ENCODE measurements at places on chromosomes 11 and 22.
A peak's percentile ranks its signal among the peaks of the same experiment; 100 is the strongest.

GRCh38 chr22:26068571-26068970, 100.7 kb upstream of the SEZ6L start:
- no peak for DNase-seq

GRCh38 chr11:114892381-114893197, 214.3 kb downstream of the NXPE2 start:
- DNase-seq: no peak

GRCh38 chr11:110988671-110989070, 256.9 kb upstream of the POU2AF2 start:
- no peak for DNase-seq

DNA sequence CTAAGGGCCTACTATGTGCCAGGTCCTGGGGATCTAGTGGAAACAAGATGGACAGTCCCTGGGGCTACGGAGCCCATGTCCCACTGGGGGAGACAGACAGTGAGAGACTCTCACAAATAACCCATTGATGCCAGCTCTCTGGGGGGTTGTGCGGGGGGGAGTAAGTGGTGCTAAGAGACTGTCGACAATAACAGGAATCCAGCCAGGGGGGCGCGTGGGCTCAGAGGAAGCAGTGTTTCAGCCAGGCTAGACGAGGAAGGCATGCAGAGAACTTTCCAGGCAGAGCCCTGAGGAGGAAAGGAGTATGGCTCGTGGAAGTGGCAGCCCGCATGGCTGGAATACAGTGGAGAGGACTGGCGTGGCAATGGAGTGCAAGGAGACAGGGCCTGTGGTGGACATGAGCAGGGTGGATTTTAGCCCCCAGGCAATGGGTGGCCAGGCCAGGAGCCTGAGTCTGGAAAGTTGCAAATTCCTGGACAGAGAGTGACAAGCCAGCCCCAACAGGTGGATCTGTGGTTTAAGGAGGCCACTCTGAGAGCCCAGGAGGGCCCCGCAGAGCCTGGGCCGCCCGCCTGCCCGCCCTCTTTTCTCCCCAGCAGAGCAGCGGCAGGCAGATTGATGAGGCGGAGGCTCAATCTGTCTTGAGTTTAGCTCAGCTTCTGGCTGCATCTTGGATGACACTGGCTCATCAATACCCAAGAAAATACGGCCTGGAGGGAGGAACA, 40.0 kb upstream of the TCF20 start:
- no peak for DNase-seq

GRCh38 chr22:35883031-35883620, 145.5 kb downstream of the RBFOX2 start:
- DNase-seq: no peak

DNA sequence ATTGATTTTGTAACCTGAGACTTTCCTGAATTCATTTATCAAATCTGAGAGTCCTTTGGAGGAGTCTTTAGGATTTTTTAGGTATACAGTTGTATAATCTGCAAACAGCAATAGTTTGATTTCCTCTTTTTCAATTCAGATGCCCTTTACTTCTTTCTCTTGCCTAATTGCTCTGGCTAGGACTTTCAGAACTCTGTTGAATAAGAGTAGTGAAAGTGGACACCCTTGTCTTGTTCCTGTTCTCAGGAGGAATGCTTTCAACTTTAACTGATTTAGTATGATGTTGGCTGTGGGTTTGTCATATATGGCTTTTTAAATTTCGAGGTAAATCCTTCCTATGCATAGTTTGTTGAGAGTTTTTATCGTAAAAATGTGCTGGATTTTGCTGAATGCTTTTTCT, 227.4 kb downstream of the CSNK2A3 start:
- DNase-seq: no peak

- no peak for DNase-seq
Measured at GRCh38 chr11:16812274-16812673, 73.8 kb downstream of the C11orf58 start.

- DNase-seq: no peak
Measured at GRCh38 chr11:37560346-37560745, 962.3 kb upstream of the RAG2 start.

DNA sequence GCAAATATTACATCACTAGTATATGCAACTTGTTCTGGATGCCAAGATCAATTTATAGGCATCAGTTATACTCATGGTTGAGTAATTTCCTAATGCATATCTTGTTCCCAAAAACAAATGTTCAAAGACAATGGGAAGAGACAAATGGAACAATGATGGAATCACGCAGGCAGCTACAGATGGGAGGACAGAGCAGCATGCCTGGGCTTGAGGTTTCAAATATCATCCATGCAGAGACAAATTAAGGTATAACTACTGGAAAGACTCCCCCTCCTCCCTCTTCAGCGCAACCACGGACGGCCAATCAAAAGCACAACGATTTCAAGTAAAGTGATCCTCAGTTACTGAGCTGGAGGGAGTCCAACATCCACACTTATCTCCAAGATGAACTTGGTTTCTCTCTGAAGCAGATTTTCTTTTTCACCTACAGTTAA, 106.8 kb downstream of the CCDC83 start:
- DNase-seq: no peak

- no peak for DNase-seq
Measured at GRCh38 chr11:73547706-73548595, 50.0 kb downstream of the FAM168A start.

DNA sequence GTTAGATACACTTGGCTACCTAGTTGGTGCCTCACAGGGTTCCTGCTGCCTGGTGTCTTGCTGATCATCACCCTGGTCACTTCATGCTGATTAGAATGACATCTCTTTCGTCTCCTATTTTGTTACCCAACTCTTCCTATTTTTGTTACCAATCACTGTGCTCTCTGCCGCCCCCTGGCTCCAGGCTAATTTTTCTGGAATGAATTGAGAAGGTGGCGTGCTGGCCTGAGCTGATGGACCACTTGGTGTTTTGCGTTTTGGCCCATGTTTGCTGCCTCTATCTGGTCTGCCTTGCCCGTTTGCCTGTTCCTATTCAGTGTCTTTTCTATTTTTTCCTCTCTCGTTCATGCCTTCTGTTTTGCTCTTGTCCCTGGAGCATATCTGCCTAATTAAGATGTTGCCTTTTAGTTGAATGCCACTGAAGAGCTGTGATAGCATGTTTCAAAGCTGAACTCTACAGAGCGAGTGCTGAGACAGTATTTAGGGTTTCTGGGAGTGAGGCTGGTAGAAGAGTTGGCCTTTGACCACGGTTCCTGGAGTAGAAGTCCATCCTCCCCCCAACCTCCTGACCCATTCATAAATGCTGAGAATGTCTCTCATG, 5.9 kb upstream of the ATF4 start:
- peak; percentile 75 for DNase-seq

GRCh38 chr11:796565-797295, 1.4 kb downstream of the SLC25A22 start:
- no peak for DNase-seq
